NCI-H524 treated with DMSO at 0.1 percent for 48 hours (cell line): ENCODE measurements at places on chromosomes 1 and 21.

DNA sequence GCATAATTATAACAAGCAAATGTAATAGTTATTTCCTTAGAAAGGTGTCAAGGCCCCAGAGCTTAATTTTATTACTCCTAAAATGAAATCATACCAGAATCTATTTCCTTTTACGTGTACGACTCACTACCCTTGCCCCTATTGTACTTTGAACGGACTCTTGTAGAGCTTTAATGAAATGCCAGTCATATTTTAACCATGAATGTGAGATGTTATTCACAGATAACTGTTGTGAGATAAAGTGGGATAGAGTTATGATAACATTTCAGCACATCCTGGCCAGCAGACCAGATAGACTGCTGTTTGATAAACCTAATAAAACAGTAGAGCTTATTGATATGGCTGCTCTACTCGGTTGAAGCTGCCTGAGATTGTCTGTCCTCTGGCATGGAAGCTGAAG, 500.8 kb upstream of the PBX1 start:
- no peak for DNase-seq

GRCh38 chr1:230043081-230043480, 24.0 kb upstream of the GALNT2 start:
- DNase-seq: no peak

DNA sequence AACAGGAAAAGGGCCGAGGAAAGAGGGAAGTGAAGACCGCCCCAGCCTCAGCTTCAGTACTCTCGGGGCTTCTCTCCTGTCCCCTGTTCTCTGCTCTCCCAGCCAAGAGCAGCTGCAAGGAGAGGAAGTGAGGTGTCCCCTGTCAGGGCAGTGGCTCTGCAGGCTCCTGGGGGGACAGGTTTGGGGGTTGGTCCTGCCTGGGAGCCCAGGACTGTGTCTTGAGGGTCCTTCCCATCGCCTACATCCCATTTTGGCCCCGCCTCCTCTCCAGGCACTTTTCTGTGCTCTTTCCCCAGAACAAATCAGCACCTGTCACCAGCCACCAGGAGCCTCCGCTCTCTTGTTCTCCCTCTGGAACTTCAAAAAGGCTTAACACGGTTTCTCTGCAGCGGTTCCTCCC, 82.6 kb downstream of the VWA5B1 start:
- DNase-seq: no peak

- DNase-seq: no peak
Observed at GRCh38 chr1:196098000-196098399, 510.2 kb downstream of the KCNT2 start.

- no peak for DNase-seq
Observed at GRCh38 chr21:40646651-40647050, 200.3 kb downstream of the DSCAM start.

GRCh38 chr1:40241362-40241761, 6.4 kb upstream of the TMCO2 start:
- DNase-seq: no peak

GRCh38 chr1:21491488-21492355, 17.5 kb upstream of the ALPL start:
- DNase-seq: peak; percentile 40

DNA sequence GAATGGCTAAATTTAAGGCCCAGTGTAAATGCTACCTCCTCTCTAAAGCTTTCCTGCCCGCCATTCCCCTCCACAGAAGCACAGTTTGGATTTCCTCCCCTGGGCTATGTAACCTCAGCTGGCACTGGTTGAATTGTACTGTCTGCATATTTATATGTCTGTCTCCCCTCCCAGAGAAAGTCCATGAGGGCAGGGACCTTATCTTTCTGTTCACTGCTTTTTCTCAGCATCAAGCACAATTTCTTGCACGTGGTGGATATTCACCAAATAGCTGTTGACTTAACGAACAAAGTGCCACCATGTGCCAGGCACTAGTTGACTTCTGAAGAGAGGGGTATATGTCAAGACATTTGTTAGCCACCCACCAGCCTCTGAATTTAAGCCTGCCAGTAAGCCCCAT, 9.5 kb upstream of the PDIK1L start:
- DNase-seq: no peak

DNA sequence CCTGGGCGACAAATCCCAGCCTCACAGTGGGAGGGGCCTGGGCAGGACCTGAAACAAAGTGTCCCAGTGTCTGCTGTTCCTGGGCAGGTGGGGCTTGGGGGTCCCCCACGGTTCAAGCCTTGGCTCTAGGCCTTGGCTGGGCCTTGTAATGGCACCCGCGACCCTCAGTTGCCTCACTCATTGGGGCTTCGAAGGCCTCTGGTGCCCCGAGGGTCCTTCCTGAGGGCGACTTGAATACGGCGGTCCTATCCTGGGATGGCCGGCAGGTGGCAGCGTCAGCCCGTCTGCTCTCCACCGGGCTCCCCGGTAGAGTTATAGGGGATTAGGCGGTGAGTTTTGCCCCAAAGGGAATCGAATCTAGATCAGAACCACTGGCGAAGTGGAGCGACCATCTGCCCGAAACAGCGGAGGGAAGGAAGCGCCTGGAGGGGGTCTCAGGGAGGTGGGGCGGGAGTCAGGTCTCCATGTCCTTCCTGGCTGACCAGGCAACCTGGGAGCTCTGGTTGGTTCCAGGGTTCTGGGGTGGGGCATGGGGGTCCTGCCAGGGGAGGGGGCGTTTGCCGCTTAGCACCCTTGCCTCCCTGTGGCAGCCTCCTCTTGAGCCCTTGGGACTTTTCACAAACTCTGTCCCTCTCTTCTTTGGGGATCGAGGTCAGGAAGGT, 2.1 kb upstream of the PEX10 start:
- DNase-seq: peak; percentile 8

DNA sequence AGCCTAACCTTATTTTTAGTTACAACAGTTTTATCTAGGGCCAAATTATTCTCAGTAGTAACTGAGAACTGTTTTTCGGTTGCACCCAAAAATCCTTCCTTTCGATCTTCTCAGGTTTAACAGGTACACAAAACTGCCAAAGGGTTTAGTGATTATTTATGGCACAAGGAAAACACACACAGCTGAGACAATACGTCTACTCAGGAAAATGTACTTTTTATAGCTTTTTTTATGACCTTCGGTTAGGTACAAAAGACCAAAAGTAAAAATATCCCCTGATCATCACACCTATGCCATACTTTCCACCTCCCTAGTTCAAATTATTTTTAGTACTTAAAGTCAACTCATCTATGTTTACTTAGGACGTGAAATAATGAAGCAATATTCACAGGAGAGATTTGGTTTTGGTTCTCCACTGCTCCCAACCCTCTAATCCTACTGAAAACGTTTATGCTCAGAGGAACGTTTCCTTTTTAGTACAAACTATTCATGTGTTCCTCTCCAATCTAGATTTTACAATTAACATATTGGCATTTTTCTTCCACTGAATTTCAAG, 48.7 kb downstream of the TTLL7 start:
- no peak for DNase-seq

GRCh38 chr1:166136222-166136621, 30.6 kb downstream of the FAM78B start:
- no peak for DNase-seq

- no peak for DNase-seq
Observed at GRCh38 chr1:57350610-57351009, 73.2 kb downstream of the DAB1 start.

- DNase-seq: no peak
Observed at GRCh38 chr1:20654104-20654690, 7.0 kb downstream of the DDOST start.

DNA sequence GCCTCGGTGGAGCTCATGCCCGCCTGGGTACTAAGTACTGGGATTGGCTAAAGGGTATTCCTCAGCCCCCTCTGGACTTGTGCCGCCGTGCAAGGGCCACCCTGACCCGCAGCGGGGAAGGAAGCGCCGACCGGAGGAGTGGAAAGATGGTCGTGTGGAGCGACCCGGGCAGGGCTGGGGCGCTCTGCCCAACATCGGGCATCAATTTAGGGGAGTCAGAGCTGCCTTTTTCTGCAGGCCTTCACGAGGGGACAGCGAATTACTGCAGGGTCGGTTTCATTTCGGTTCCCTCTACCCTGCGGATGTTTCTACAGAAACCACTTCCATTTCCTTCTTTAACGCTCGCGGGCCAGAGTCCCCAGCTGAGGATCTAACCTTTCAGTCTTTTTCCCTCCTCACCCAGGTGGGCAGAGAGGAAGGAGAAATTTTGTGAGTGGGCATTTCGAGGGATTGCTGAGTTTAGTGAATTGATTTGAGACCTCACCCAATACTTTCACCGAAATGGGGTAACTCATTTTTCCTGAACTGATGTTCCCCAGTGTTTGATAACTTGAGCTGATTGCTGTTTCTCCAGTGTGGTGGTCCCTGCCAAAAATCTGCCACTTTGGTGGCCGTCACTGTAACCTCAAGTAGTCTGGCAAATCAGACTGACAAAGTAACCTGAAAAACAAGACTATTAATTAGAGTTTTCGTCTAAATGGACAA, 1.1 kb downstream of the TOR1AIP1 start:
- DNase-seq: no peak

DNA sequence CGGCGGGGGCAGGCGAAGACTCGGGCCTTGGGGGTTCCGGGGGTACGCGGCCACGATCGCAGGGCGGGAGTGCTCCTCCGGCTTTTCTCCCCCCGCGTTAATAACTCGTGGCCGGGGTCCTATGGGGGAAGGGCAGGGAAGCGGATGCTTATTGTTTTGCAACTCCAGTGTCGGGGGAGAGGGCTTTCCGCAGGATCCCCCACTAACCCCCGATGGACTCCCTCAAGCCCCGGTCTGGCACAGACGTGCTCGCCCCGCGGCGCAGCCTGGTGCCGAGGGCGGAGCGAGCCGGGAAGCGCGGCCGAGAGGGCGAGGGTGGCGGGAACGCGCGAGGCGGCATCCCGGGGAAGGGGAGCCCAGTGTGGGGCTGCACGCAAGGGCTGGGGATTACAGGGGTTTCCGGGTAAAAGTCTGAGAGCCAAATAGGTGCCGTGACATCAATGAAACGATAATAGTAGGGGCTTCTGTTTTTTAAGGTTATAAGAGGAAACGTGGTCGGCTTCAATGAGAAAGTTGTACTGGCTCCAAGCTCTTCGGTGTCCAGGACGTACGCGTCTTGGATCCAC, 772 bp downstream of the UCK2 start:
- no peak for DNase-seq

GRCh38 chr1:50110151-50110550, 1.4 kb downstream of the ELAVL4 start:
- no peak for DNase-seq

DNA sequence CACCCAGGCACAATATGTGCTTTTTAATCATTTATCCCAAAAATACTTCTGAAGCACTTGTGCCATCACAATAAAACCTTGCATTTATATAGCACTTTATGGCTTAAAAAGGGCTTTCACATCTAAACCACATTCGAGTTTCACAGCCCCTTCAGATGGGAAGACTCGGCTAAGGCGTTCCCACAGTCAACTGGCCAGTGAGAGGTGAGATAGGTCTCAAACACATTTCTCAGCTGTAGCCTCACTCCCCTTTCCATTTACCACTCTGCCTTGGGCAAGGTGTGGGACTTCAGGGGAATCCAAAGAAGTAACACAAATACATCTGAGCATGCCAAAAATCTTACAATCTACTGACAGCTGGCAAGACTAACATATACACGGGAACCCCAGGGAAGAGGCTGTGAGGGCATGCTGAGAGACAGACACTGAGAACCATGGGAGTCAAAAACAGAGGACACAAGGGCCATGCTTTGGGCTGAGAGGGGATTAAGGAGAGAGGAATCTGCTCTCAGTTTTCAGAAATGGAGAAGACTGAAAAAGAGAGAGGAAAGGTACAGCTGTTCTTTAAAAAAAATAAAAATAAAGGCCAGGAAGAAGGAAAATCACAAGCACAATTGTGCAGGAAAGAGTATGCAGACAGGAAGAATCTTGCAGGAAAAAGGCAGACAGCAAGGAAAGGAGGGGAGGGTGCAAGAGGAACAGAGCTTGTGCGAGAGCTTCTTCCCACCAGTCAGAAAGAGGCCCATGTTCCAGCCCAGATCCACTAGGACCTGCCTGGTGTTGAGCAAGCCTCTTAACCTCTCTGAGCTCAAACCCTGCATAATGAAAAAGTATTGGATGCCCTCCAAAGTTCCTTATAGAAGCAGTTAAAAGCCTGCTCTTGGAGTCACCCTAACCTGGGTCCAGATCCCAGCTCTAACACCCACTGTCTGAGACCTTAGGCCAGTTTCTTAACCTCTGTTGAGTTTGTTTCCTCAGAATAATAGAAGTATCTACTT, 73.5 kb downstream of the JAK1 start:
- peak; percentile 64 for DNase-seq

- no peak for DNase-seq
Observed at GRCh38 chr21:42092771-42093170, 21.7 kb downstream of the UMODL1 start.

GRCh38 chr1:234246638-234247116, 126.6 kb upstream of the COA6 start:
- DNase-seq: no peak

DNA sequence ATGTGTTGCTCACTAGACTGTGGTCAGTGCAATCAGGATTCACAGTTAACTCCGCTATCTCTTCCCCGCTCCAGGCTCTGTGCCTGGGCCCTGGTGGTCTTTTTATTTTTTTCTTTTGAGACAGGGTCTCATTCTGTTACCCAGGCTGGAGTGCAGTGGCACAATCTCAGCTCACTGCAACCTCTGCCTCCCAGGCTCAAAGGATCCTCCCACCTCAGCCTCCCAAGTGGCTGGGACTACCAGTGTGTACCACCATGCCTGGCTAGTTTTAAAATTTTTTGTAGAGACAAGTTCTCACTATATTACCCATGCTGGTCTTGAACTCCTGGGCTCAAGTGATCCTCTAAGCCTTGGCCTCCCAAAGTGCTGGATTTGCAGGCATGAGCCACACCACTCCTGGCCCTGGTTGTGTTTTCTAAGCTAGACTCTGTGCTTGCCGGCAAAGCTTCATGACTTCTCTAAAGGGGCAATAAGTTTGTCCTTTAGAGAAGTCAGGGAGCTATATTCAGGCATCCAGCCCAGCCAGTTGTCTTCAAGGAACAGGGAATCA, 1.4 kb downstream of the RCSD1 start:
- no peak for DNase-seq

DNA sequence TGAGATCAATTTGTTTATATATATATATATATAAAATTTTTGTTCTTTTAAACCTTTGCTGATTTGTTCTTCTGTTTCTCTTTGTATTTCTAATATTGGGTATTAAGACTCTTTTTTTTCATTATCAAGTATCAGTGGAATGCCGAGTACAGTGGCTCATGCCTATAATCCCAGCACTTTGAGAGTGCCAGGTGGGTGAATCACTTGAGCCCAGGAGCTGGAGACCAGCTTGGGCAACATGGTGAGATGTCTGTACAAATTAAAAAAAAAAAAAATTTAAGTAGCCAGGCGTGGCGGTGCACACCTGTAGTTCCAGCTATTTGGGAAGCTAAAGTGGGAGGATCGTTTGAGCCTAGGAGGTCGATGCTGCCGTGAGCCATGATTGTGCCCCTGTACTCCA, 67.1 kb downstream of the MAST2 start:
- DNase-seq: no peak

GRCh38 chr1:171716616-171717015, 25.2 kb downstream of the VAMP4 start:
- no peak for DNase-seq

DNA sequence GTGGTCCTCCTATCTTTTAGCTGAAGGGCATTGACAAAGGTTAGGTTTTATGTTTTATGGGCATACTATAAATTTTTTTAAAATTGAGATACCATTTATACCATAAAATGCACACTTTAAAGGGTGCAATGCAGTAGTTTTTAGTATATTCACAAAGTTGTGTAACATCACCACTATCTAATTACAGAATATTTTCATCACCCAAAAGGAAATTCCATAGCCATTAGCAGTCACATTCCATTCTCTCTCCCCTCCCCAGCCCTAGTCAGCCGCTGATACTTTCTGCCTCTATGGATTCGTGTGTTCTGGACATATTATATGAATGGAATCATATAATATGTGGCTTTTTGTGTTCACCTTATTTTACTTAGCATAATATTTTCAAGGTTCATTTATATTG, 135.8 kb upstream of the B3GALT2 start:
- no peak for DNase-seq
